ENCODE measurements at places on chromosomes 16 and 17. TPM values are rescaled to one million over a fixed set of nuclear protein-coding genes. Genes with fewer than 3 reads are reported as not detected.

DNA sequence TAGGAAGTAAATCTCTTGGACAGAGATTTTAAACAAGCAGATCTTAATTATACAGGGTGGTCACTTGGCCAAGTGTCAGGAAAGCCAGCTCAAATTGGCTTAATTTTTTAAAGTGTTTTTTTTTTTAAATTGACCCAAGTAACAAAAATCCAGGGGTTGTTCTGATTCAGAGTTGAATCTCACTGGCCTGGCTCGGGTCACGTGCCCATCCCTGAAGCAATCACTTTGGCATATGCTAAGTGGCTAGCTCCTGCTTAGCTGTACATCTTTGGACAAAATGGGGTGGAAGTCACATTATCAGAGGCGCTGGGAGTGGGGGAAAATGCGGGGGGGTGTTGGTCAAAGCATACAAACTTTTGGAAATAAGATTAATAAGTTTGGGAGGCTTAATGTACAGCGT lies 23.6 kb downstream of the CLEC19A start:
- no peak overlapping the region for H3K27ac ChIP-seq
- H3K4me3 ChIP-seq, result no peak overlapping the region
- no peaks in the 10 kb centered on the region for H3K36me3 ChIP-seq
- DNase-seq, result no peak

DNA sequence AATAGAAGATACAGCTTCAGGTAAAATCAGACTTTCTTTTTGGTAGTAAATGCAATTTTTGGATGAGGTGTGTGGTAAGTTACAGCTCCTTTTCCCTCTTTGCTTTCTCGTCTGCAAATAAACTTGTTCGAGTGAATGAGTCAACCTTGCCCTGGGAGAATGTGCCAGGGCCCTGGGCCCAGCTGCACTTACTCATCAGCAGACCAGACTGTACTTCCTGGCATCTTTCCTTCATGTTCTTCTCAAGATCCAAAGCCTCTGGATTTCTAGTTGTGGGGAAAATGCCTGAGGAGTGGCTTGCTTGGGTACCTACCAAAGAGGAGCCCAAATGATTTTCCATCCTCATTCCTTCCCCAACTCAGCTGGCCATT lies 5.4 kb upstream of the G6PC1 start:
- H3K4me1 ChIP-seq, result no peaks in the 10 kb centered on the region
- no peak for DNase-seq
- H3K36me3 ChIP-seq, result no peaks in the 10 kb centered on the region
- peaks cover 14% of the 10 kb centered on the region for H3K27me3 ChIP-seq
- H3K4me3 ChIP-seq, result no peak overlapping the region

DNA sequence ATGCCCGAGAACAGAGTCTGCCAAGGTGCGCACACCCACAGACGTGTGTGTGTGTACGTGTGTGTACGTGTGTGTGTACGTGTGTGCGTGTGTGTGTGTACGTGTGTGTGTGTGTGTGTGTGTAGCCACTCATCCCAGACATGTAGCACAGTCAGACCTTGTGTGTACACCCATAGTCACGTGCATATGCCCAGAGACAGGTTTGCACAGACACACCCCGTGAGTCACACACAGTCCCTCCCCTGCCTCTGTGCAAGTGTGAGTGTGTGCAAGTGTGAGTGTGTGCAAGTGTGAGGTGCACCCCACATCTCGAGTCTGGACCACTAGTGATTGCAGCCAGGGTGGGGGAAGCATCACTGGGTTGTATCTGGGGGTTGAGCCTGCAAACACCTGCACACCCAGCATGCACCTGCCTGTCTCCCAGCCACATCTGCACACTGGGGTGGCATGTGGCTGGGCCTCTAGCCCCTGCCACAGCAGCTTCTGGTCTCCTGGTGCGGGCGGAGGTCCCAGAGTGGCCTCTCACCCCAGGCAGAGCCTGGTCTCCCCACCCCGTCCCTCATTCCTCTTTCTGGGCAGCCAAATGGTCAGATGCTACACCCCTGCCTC lies 23.6 kb downstream of the BAHCC1 start:
- no peaks in the 10 kb centered on the region for H3K36me3 ChIP-seq
- peaks cover 4% of the 10 kb centered on the region for H3K27me3 ChIP-seq
- no peak overlapping the region for H3K27ac ChIP-seq
- no peaks in the 10 kb centered on the region for H3K4me1 ChIP-seq
- DNase-seq, result no peak

DNA sequence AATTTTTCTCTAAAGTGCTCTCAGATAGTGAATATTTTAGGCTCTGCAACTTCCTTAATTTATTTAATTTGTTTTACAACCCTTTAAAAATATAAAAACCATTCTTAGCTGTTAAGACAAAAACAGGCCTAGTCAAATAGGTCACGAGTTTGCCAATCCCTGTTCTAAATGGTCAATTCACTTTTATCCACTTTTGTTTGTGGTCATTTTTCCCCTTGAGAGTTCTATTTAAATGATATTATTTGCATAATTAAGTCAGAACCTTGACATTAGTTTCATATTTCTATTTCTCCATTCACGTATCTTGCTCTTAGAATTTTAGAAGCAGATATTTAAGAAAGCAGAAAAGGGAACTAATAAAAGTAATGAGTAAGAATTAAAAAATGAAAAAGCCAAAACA lies 4.0 kb downstream of the AMFR start:
- no peak for DNase-seq
- no peak overlapping the region for H3K4me3 ChIP-seq
- H3K27ac ChIP-seq, result no peak overlapping the region
- no peaks in the 10 kb centered on the region for H3K27me3 ChIP-seq

DNA sequence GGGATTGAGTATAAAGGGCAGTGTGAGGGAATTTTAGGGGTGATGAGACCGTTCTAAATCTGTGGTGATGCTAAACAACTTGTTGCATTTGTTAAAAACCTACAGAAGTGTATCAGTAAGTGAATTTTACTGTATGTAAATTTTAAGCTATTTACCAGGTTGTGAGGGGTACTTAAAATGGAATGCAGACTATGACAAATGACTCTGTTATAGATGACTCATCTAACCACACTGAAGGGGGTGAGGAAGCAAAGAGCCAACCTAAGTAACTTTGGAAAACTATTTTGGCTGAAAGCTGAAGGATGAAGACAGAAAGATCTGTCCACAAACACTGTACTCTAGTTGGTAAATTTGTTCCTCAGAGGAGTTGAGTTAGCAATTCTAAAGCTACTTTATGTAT lies 5.3 kb upstream of the MKS1 start:
- peaks cover 14% of the 10 kb centered on the region for H3K4me1 ChIP-seq
- no peak overlapping the region for H3K27ac ChIP-seq
- H3K36me3 ChIP-seq, result no peaks in the 10 kb centered on the region
- H3K27me3 ChIP-seq, result peaks cover 28% of the 10 kb centered on the region
- DNase-seq, result no peak
- H3K4me3 ChIP-seq, result no peak overlapping the region

- H3K27me3 ChIP-seq, result no peaks in the 10 kb centered on the region
- H3K27ac ChIP-seq, result no peak overlapping the region
- H3K4me3 ChIP-seq, result no peak overlapping the region
- no peaks in the 10 kb centered on the region for H3K4me1 ChIP-seq
Observed at GRCh38 chr17:70945386-70945785, 776.1 kb downstream of the KCNJ2 start.

RSPRY1 gene
- 30.9 TPM for total RNA-seq

- no peak for DNase-seq
- H3K36me3 ChIP-seq, result no peaks in the 10 kb centered on the region
Observed at GRCh38 chr17:72545766-72546165, 424.9 kb downstream of the SOX9 start.

GRCh38 chr16:86060381-86061317 lies 161.7 kb downstream of the IRF8 start:
- H3K4me3 ChIP-seq, result no peak overlapping the region
- no peaks in the 10 kb centered on the region for H3K36me3 ChIP-seq
- H3K27me3 ChIP-seq, result peaks cover 8% of the 10 kb centered on the region
- no peak overlapping the region for H3K27ac ChIP-seq
- DNase-seq, result no peak
- H3K4me1 ChIP-seq, result no peaks in the 10 kb centered on the region

DNA sequence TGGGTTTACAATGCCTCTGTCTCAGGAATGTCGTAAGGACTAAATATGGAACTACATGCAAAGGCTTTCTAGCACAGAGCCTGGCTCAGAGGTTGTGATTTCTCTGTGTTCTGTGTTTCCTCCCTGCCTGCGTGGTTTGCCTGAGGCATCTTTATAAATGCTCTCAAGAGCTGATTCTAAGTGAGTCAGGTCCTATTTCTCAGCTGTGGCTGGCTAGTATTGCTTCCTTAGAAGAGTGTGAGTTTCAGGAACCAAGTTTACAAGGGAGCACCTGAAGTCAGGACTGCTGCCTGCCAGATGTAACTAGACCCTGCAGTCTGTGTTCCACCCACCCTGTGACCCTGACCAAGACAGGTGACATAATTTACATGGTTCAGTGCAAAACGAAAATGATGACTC lies 8.0 kb upstream of the CCL1 start:
- no peak overlapping the region for H3K4me3 ChIP-seq
- peaks cover 18% of the 10 kb centered on the region for H3K27me3 ChIP-seq
- peaks cover 34% of the 10 kb centered on the region for H3K4me1 ChIP-seq

GPR179 gene
- total RNA-seq, result 0.08 TPM

All from activated CD8-positive, alpha-beta T cell treated with anti-CD3 and anti-CD28 coated beads, Interleukin-2, amount 10 ng/mL, durations not matched to agents 7 days and 5 days (primary cell).